Activated CD4-positive, alpha-beta T cell treated with anti-CD3 and anti-CD28 coated beads, Interleukin-2, amount 50 U/mL, for 16 hours (primary cell): ENCODE measurements at places on chromosomes 12 and 14.

DNA sequence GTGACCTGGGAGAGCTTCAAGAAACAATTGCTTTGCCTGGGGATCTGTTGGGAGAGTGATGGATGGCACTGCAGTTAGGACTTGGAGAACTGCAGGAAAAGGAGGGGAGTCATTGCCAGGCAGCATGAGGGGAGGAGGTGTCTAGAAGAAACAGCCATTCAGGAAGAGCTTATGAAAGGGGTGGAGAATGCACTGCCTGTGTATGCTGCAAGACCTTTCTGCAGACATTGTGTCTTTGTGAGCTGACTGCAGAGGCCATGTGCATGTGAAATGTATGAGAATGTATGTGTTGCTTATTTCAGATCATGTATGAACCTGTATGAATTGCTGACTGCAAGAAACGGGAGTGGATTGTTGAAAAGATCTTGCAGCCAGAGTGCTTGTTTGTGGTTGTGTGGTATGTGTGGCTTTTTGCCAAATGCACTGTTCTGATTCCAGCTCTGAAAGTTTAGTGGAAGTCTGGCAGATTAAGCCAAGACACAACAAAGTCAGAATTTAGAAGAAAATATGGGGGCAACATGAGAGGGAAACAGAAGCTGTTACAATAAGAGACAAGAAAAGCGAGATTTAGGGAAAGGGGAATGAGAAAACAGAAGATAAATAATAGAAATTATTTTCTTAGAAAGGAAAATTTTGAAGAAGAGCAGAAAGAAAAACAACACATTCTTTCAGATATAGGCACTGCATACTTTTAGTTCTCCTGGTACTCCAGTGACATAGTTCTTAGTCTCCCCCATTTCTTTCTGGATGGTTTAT is 9.8 kb upstream of the RIMKLB start:
- no peak for DNase-seq

DNA sequence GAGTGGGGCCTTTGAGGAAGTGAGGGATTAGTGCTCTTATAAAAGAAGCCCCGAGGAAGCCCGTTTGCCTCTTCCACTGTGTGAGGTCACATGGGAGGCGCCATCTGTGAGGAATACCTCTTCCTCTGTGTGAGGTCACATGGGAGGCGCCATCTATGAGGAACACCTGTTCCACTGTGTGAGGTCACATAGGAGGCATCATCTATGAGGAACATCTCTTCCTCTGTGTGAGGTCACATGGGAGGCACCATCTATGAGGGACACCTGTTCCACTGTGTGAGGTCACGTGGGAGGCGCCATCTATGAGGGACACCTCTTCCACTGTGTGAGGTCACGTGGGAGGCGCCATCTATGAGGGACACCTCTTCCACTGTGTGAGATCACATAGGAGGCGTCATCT is 69.7 kb downstream of the SLC24A4 start:
- DNase-seq: no peak

- DNase-seq: no peak
Observed at GRCh38 chr12:57853864-57854556, 7.5 kb upstream of the CTDSP2 start.

DNA sequence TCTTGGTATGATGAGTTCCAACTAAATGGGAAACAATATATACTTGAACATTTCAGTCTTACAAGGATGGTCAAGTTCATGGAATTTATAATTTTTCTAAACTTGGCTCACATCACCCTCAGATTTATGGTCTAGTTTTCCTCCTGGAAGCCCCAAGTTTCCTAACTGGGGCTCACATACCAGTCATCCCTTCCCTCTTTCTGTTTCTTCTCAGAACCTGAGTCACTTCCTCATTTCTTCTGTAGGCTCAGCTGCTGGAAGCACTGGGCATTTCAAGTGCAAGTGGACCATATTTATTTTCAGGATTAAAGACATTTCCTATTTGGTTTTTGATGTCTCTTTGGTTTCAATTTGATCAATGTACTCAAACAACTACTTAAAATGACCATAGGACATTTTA is 55.4 kb downstream of the GRIP1 start:
- no peak for DNase-seq

GRCh38 chr12:13981990-13982389 is 588 bp upstream of the GRIN2B start:
- peak; percentile 5 for DNase-seq

- DNase-seq: peak; percentile 90
Observed at GRCh38 chr14:61472011-61472672, 150.8 kb downstream of the PRKCH start.

DNA sequence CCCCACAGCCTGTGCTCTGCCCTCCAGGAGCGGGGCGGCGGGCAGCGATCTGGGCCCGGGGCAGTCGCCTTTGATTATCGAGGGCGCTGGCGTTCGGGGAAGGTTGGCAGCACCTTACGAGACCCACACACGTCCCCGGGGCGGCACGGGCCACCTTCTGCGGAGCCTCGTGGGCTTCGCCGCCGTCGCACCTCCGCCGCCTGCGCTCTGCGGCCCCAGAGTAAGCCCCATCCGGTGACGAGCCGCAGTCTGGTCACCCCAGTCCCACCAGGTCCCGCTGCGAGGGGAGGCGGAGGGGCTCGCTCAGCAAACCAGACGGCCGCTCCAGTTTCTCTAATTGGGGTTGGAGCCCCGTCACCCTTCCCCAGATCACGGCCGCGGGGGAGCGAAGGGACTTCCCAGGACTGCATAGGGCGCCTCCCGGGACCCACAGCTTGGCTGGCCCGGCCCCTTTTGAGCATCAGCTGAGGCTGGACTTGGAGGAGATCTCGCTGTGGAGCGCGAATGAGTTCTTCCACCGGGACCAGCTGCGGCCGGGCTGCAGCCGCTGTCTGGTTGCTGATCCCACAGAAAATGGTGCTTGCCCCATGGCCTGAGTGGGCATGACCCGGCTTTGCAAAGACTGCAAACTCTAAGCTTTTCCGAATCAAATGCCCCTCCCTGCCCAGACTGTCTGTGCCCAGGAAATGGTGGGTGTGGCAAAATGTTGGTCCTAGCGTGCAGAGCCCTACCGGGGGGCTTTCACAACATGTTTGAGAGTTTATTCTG is 560 bp downstream of the LGALS3 start:
- peak; percentile 48 for DNase-seq

DNA sequence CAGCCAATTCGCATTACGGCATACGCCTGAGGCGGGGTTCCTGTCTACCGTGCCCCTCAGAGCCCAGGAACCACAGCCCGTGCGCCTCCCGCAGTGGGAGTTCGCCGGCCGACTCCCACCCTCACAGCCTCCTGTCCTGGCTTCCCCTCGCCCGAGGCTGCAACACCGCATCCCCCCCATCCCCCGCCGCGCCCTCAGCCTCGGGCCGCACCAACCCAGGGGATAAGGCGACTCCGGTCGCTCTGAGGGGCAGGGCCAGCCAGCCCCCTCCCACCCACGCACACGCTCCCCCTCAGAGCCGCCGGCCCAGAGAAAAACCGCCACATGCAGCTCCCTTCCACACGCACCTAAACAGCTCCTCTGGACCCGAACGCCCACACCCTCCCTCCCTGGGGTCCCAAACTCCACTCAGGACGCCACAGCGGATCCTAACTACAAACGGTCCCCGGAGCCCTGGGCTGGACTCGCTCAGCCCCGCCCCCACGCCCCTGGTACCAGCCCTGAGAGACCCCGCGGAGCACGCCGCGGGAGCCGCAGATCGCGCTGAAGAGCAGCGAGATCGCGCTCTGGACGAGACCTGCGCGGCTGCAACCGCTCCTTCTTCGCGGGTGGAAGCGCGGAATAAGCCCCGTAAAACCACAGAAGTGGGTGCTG is at the start of gene C14orf39:
C14orf39 (minus strand) TSS at position 466 of the 654 bp plus-strand sequence. CDS start 985 bp downstream, outside the sequence.
- DNase-seq: no peak

DNA sequence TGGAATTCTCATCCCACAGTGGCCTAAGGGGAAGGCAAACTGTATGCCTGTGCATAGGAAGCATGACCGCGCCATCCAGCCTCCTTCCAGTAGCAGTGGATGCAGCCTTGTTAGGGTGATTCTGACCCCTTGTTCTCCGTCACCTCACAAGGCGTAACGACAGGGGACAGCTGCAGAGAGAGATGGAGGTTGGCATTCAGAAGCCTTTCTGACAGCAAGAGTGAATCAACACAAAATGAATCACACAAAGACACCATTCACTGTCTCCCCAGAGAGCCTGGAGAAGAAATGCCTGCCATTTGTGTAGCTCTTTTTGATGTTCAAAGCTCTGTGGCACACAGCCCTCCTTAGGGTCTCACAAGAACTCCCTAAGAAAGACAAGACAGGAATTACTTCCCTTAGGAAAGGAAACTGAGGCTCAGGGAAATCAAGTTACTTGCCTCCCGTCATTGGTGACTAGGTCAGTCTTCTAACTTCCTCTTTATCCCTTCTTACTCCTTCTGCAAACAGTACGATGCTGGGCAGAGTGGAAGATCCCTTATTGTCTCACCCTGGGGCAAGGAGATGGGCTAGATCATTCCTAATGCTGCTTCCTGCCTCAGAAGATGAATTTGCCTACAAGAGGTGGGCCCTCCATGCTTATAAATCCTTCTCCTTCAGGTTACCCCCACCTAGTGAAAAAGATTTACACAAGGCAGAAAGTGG is 280.9 kb downstream of the CACNA1C start:
- DNase-seq: no peak

DNA sequence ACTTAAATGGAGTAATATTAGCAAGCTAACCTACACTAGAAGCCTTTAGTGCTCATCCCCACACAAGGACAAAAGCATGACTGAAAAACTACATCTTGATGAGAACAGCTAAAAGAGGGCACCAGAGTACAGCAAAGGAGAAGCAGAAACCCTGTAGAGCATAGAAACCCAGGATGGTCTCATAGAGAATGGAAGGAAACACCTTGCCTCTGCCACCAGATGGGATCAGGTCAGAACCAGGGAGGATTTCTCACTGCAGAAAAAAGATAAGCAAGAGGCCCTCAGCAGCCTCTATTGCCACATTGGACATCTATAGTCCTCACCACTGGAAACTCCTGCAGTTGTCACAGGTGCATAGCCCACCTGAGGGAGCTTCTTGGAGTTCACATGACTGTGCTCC is 13.6 kb upstream of the ZNF705A start:
- no peak for DNase-seq

DNA sequence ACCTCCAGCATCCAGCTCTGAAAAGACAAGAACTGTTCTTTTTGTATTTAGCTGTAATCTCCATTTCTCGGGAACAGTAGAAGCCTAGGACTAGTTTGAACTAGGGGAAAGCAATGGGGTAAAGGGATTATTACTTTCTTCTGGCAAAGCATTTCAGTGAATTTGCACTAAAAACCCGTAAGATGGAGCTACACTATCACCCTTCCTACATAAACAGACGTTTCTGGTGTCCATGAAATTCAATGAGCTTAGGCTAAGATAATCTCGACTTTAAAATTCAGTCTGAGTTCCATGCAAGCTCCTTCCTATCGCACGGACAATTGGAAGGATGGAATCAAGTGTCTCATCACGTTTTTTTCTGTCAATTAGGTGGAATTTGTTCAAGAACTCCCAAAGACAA is 24.0 kb downstream of the ACSM4 start:
- DNase-seq: no peak

- DNase-seq: no peak
Observed at GRCh38 chr14:50047274-50047676, 69.1 kb downstream of the VCPKMT start.

GRCh38 chr14:88929656-88930436 is 105.4 kb downstream of the TTC8 start:
- no peak for DNase-seq

DNA sequence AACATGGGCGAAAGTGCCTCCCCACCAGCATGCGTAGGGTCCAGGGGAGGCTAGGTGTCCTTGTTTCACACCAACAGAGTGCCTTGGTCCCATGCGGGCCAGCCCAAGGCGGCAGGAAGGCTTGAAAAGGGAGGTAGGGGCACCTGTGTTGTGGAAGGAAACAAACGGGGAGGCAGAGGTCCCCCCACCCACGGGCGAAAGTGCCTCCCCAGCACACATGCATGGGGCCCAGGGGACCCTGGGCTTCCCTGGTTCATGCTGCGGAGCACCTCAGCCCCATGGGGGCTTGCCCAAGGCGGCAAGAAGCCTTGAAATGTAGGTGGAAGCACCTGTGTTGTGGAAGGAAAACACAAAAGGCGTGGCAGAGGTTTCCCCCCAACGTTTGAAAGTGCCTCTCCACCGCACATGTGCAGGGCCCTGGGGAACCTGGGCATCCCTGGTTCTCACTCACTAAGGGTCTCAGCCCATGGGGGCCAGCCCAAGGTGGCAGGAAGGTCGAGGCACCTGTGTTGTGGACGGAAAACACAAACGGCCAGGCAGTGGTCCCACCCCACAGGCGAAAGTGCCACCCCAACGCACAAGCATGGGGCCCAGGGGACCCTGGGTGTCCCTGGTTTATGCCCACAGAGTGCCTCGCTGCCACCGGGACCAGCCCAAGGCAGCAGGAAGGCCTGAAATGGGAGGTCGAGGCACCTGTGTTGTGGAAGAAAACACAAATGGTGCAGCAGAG is 374.7 kb downstream of the ALG10 start:
- no peak for DNase-seq

DNA sequence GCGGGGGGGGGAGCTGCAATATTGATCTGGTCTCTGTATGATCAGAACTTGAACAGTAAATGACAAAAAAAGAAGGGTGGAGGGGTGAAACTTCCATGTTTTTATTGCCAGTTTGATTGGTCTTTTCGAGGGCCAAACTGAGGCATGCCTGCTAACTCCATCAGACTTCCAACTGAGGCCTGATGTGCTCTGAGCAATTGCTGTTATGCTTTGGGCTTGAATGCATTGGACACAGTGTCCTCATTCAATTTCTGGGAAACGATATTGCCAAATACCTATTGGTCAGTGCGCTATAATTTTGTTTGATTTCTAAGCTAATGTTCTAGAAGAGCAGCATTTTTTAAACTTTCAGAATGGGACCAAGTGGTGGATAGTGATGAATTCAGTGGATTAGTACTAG is 2.1 kb upstream of the SLC38A2 start:
- no peak for DNase-seq

GRCh38 chr14:39739796-39740195 is 307.6 kb upstream of the FBXO33 start:
- no peak for DNase-seq

- no peak for DNase-seq
Observed at GRCh38 chr14:92496191-92496857, 17.3 kb upstream of the RIN3 start.

DNA sequence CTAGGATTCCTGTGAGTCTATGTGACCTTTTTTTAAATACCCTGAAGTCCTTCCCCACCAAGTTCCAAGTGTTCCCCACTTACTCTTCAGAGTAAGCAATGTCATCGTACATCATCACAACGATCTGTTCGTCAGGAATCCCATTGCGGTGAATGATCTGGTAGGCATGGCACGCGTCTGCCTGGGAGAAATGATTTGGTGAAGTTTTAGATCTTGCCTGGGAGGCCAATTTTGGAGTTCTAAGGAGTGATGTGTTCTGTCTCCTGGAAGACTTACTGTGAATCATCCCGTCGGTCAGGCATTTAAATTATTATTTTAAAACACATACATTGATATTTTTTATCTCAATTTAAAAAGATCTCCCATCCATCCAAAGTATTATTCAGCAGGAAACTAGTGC is 29.8 kb downstream of the LGMN start:
- no peak for DNase-seq

- DNase-seq: no peak
Observed at GRCh38 chr12:49982246-49983087, 9.7 kb downstream of the AQP6 start.
